Lower lobe of right lung (tissue), 2 donors: ENCODE measurements at places on chromosomes 1 and 21. TPM values are rescaled to one million over a fixed set of nuclear protein-coding genes. Genes with fewer than 3 reads are reported as not detected.

Gene BCAR3
- total RNA-seq: 24.9 TPM

- peak; percentile 59 for DNase-seq
These were observed 3.2 kb downstream of the ATP1B1 start for GRCh38 chr1:169109561-169110134.

DNA sequence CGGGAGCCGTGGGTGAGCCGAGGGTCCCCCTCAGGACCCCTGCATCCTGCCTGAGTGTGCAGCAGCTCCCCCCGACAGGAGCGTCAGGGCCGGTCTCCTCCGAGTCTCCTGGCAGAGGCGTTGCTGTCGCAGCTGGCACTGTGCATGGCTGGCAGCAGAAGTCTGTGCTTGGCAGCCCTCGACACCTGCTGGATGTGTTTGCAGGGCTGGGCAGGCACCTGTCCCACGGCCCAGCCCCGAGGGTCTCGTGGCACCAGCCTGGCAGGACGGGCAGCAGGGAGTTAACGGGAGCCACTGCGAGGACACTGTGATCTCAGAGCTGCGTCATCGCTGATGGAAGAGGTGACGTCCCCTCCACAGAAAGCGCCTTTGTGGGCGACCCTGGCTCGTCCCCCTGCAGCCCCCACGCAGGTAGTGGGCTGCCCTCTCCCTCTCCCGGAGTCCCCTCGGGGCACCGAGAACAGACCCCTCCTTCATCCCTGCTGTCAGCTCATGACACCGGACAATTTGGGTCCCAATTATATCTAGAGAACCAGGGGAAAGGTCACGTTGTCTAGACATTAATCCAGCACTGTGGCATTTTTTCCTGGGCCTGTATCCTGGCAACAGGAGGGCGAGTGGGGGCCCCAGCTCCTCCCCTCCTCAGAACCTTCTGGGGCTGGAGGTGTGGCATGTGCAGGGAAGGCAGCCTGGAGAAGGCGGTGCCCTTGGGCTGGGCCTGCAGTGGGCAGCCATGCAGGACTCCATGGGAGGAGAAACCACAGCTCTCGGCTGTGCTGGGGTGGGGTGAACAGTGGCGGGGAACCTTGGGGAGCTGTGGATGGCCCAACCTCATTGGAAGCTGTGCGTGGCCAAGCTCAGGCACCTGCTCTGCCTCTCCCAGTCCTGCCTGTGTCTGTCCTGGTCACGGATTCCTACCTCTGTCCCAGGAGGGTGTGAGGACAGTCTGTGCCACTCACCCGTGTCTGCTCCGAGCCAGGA is 15.4 kb downstream of the COL18A1 start:
- peak; percentile 45 for DNase-seq

Gene RBP7
- total RNA-seq: 8.5 TPM

- DNase-seq: peak; percentile 40
These were observed 36.8 kb downstream of the TRIM11 start for GRCh38 chr1:228369608-228370438.

DNA sequence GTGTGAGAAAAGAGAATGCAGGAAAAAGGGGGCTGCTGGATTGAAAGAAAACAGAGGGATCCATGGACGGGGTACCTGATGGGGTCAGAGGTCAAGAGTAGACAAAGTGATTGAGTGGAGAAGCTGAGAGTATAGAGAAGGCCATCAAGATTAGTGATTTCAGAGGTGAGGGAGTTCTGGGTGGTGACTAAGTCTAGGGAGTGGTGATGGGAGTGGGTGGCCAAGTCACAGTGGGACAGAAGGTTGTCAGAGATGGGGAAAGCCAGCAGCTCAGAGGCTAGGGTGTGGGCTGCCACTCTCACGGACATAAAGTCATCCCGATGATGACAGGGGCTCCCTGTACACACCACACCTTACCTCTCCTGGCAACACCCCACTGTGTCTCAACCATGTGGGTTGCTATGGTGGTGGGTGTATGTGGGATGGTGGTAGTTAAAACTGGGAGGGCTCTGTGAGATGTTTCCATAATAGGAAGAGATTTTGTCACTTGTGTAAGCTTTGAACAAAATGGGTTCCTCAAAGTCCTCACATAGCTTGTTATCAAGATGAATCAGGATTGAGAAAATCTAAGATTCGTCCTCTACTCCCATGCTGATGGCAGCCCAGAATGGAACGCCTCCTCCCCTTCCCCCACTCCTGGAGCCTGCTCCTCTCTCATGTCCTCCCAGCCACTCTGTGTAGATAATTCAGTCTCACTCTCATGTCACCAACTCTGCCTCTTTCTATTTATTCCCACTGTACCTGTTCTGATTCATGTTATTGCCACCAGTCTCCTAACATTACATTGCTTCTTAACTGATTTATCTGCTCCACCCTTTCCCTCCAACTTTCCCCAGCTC is 20.3 kb upstream of the CSF1 start:
- no peak for DNase-seq

GRCh38 chr1:37399205-37399604 is 75.2 kb upstream of the ZC3H12A start:
- DNase-seq: no peak

Gene TSPAN2
- 4.3 TPM for total RNA-seq

DNA sequence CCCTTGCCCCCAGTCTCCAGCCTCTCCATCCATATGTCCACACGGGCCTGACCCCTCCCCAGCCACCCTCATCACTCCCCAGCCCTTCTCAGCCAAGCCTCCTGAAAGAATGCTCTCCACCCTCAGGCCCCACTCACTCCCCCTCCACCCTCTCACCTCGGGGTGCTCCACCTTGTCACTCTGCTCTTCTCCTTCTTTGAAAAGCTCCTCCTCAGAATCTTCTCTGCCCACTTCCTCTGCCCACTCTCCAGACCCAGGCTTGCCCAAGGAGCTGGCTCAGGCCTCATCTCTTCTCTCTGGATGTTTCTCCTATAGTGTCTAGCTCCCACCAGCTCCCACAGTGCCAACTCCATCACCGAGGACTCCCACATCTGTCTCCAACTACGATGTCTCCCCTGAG is 13.9 kb downstream of the COL8A2 start:
- no peak for DNase-seq

Gene MPZ
- total RNA-seq: 4.0 TPM

DNA sequence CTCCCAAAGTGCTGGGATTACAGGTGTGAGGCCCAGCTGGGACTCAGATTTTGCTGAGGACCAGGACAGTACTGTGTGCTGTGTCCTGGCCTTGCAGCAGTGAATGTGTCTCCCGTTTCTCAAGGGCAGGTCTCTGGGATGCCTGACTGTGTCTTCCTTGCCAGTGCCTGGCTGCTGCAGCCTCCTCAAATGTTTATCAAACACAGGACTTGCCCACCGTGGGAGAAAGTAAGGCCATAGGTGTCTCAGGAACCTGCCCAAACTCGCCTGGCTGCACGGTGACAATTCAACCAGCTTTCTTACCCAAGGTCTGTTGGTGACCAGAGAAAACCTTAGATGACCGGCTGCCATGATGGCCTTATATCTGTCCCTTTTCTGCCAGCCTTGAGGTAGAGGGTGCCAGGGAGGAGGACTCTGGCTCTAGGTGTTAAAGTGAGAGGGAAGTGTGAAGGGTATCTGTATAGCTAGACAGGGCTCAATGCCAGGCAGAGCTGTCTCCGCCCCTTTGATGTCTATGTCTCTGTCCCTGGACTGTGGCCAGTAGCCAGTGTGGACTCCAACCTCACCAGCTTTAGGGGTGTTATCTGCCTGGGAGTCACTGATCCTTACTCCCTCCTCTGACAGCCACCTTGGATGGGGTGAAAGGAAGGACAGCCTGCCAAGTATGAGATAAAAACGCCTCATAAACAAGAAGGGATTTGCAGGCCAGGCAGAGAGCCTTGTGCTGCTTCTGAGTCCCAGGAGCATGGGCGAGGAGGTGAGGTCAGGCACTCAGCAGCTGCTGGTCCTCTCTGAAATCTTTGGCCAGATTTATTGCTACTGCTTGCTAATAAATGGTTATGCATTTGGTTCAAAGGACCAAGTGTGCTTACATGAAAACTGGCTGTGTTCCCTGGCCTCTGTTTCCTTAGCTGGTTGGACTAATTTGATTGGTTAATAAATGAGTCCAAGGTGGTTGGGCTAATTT is 22.3 kb downstream of the IL6R start:
- no peak for DNase-seq

GRCh38 chr1:53934170-53934765 is 11.2 kb downstream of the IFT25 start:
- no peak for DNase-seq

Gene GREM2
- total RNA-seq: 0.74 TPM

DNA sequence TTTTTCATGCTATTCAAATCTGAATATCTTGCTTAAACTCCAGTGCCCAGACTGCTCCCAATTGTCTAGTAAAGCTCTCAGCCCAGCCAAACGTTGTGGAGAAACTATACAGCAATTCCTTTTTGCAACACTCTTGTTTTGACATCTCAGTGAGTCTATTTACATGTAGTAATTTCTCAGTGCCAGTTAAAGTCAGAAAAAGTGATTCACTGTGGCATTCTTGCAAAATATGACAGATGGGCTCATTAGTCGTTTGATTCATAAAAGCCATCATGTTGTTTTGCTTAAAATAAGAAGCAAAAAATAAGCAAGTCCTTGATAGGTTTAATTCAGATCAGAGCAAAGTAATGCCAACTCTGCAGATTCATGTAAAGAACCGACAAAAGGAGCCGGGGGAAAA is 20.7 kb upstream of the TMPRSS15 start:
- DNase-seq: no peak

DNA sequence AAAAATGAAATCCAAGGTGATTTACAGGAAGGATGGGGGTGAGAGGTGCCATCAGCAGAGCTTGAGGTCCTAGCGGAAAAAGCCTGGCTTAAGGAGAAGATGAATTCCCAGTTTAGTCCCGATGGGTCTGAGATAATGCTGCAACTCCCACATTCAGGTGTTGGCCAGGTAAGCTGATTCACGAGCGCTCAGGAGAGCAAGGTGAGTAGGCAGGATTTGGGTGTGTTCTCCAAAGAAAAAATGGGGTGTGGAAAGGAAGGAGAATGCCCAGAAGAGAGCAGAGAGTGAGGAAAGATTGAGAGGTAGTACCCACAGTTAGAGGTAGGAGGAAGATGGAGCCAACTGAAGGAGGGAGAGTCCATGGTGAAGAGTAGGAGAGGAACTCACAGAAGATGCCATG is 12.5 kb downstream of the RIMS3 start:
- DNase-seq: no peak

DNA sequence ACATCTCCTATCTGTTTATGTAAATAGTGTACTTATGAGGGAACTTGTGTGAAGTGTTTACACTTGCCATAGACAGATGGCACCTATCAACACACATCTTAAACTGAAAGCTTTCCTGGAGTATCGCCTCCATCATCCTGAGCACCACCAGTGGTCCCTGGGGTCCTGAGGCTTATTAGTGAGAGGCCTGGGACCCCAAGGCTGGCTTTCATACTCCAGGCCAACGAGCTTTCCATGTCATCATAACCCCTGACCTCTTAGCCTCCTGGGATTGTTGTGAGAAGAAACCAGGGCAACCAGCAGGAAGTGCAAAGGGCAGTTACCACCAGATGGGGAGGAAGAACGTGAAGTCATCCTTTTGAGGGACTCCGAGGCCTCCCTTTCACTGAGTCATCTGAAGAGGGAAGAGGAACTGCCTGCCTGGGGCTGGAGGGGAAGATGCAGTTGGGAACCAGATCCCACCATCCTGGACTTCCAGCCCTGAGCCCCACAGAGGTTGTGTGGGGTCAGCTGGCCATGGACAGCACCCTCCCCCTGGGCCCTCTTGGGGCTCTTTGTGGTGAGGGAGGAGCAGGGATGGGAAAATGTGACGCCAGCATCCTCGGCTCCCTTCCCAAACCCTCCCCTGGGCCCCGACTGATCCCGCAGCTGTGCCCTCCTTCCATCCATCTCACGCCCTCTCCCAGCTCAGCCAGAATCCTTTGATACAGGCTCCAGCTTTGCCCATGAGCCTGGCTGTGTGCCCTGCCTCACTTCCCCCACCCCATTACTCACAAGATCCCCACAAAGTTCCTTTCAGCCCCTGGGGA is 5.8 kb downstream of the INKA2 start:
- peak; percentile 70 for DNase-seq

DNA sequence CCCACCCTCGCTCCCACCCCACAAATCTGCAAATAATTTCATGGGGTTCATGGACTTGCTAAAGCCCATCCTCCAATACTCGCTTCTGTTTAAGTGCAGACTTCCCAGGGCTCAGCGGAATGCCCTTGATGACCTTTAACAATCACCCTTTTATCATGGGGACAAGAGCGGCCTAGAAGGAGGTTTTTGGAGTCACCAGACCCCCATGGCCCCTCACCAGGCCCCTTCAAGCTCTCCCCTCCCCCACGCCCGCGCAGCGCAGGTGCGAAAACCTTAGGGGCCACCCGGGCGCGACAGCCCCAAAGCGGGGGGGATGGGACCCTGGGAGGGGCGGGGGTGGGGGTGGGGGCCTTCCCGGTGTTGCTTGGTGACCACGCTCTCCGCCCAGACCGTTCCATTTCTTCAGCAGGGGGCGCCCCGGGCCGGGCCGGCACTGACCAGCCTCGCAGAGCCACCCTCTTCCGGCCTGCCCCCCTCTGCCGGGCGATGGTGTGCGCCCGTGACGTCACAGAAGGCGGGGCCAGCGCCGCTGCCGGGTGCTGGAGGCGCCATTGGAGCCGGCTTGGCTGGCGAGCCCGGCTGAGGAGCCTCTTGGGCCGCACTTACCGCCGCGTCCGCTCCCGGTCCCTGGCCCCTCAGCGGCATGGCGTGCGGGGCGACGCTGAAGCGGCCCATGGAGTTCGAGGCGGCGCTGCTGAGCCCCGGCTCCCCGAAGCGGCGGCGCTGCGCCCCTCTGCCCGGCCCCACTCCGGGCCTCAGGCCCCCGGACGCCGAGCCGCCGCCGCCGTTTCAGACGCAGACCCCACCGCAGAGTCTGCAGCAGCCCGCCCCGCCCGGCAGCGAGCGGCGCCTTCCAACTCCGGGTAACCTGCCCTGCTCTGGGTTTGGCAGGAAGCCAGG is at the start of gene AKIRIN1:
TSS of gene AKIRIN1 (plus strand) at position 539 of the 900 bp plus-strand sequence. CDS start at position 644, 105 bp downstream.
- peak; percentile 99 for DNase-seq

Gene ERICH3
- total RNA-seq: 8.1 TPM

GRCh38 chr21:38979271-38980121 is 173.8 kb downstream of the ETS2 start:
- no peak for DNase-seq

GRCh38 chr1:204126386-204126785 is 25.5 kb downstream of the ETNK2 start:
- no peak for DNase-seq

Gene TMEM200B
- 4.3 TPM for total RNA-seq

DNA sequence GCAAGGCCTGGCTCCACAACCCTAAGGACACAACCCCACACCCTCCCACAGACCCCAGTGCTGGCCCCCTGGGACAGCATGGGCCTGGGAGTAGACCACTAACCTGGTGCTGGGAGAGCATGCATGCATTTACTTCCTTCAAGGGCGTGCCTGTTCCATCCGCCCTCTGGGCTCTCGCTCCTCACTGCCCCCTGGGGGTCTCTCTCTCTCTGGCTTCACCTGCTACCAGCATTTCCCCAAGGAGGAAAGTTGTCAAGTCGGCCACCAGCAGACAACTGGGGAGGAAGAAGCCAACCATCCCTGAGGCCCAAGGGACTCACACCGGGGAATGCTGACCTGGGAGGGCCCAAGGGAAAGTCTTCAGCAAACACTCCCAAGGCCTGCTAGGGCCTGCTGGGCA is 6.5 kb downstream of the LRP8 start:
- peak; percentile 20 for DNase-seq

DNA sequence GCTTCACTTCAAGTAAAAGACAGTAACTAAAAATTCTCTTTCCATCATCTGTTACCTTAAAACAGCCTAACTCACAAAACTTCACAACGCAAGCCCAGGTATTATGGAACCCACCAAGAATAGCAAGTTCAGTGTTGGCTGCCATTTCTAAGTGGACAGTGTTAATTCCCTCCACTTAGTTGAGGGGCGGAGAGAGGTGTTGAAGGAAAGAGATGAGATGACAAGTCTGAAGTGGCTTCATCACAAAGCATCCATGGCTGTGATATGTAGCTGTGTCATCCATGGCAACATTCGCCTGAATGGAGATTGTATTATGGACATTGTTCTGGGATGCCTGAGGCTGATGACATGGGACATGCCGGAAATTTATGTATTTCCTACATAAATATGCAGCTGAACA is 101.8 kb downstream of the SIM2 start:
- DNase-seq: no peak
